Stimulated activated CD8-positive, alpha-beta memory T cell treated with anti-CD3 and anti-CD28 coated beads, Interleukin-15, amount 100 ng/mL, for 4 hours (primary cell): ENCODE measurements at places on chromosomes 16 and 17.

- no peak for DNase-seq
Measured at GRCh38 chr17:57751348-57751971, 6.4 kb upstream of the CCDC182 start.

GRCh38 chr16:1097800-1098199 lies 1.8 kb upstream of the C1QTNF8 start:
- no peak for DNase-seq

DNA sequence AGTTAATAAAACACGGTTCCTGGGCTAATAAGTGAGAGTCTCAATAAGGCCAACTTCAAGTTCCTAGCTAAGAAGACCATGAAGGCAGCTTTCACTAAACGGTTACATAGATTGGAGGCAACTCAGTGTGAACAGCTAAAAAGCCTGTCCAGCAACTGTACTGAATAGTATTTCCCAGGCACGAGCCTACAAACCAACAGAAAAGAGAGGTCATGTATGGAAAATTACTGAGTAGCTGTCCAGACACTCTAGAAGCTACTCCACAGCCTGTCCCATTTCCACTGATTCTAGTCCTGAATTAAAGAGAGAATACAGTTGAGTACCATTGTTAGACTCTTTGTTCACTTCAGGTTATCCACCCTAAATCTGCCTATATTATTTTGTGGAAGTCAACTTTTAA lies 36.5 kb upstream of the C17orf78 start:
- DNase-seq = no peak

DNA sequence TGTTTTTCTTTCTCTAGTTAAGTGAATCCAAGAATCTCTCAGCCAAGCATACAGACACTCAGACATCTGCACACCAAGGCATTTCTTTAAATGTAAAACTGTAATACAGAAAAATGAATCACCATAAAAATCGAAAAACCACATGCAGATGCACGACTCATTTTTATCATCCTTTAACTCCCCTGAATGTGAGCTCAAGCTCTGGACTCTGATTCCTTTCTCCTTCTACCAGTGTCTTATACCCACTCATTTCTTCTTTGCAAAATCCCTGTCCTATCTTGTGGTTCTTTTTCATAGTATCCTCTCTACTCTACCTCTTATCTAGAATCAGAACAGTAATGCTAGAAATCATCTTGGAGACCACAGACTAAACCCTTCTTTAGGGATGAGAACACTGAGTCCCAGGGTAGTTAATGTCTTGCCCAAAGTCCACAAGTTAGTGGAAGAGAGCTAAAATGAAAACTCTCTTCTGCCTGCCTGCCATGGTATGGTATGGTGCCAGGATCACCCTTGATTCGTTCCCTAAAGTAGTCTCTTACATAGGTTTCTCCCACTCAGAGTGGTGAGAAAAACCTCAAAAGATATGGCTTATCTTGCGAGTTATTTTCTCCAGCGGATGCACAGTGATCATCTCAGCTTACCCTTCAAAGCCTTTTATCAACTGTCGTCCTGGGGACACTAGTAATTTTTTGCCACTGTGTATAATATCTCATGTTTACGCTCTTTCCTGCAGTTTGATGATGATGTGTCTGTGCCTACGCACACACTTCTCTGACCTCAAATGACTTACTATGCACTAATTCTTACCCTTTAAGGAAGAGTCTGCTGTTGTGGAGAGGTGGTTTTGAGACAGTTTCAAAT lies 30.2 kb downstream of the BRD7 start:
- DNase-seq = no peak

- DNase-seq = no peak
Measured at GRCh38 chr17:63531022-63531965, 8.1 kb downstream of the KCNH6 start.

GRCh38 chr17:69030169-69030568 lies 30.6 kb downstream of the ABCA9 start:
- no peak for DNase-seq

- DNase-seq = no peak
Measured at GRCh38 chr16:82681592-82681991, 54.8 kb downstream of the CDH13 start.
